ENCODE measurements at places on chromosomes 7 and 10. TPM values are rescaled to one million over a fixed set of nuclear protein-coding genes. Genes with fewer than 3 reads are reported as not detected.

BICC1 gene
- 32.9 TPM for total RNA-seq

C10orf105 gene
- total RNA-seq = not detected

BHLHA15 gene
- 0.66 TPM for total RNA-seq

PCDH15 gene
- not detected for total RNA-seq

SFMBT2 gene
- total RNA-seq = 14.9 TPM

CCDC172 gene
- total RNA-seq = not detected

MSMB gene
- not detected for total RNA-seq

LIPJ gene
- not detected for total RNA-seq

RTKN2 gene
- 0.84 TPM for total RNA-seq

MKX gene
- not detected for total RNA-seq

ABLIM1 gene
- 45.6 TPM for total RNA-seq

IFIT1B gene
- not detected for total RNA-seq

EPC1 gene
- 21.6 TPM for total RNA-seq

MYL10 gene
- total RNA-seq = not detected

OR2A5 gene
- not detected for total RNA-seq

HTR7 gene
- 0.15 TPM for total RNA-seq

PIK3AP1 gene
- 0.92 TPM for total RNA-seq

CYP2W1 gene
- 0.03 TPM for total RNA-seq

EN2 gene
- 1.0 TPM for total RNA-seq

FGFBP3 gene
- total RNA-seq = 2.2 TPM

TMEM178B gene
- 1.2 TPM for total RNA-seq

MCM10 gene
- 25.2 TPM for total RNA-seq

CDC123 gene
- 131 TPM for total RNA-seq

PFKFB3 gene
- 200 TPM for total RNA-seq

SLC26A3 gene
- not detected for total RNA-seq

MYPN gene
- total RNA-seq = 2.5 TPM

RSPH10B2 gene
- total RNA-seq = 0.28 TPM

SPDYE2 gene
- total RNA-seq = not detected

VIPR2 gene
- total RNA-seq = 0.02 TPM

RADIL gene
- 2.0 TPM for total RNA-seq

AASS gene
- total RNA-seq = not detected

CYP2C8 gene
- total RNA-seq = not detected

HMX3 gene
- total RNA-seq = not detected

SH2D4B gene
- total RNA-seq = not detected

HIF1AN gene
- total RNA-seq = 21.8 TPM

NPM3 gene
- 107 TPM for total RNA-seq

PTPRZ1 gene
- not detected for total RNA-seq

ACTL6B gene
- total RNA-seq = not detected

CUL1 gene
- 52.4 TPM for total RNA-seq

ZNF479 gene
- not detected for total RNA-seq

PPP1R9A gene
- total RNA-seq = 5.7 TPM

ARHGAP22 gene
- total RNA-seq = 4.1 TPM
